ENCODE measurements at places on chromosomes 7 and 10. TPM values are rescaled to one million over a fixed set of nuclear protein-coding genes. Genes with fewer than 3 reads are reported as not detected.

- no peaks in the 10 kb centered on the region for H3K36me3 ChIP-seq
- no peaks in the 10 kb centered on the region for H3K27me3 ChIP-seq
- peaks cover 6% of the 10 kb centered on the region for H3K4me1 ChIP-seq
- H3K4me3 ChIP-seq = no peak overlapping the region
- no peak for DNase-seq
- no peak overlapping the region for H3K27ac ChIP-seq
Measured at GRCh38 chr7:22935269-22935668, 78.7 kb downstream of the HYCC1 start.

DNA sequence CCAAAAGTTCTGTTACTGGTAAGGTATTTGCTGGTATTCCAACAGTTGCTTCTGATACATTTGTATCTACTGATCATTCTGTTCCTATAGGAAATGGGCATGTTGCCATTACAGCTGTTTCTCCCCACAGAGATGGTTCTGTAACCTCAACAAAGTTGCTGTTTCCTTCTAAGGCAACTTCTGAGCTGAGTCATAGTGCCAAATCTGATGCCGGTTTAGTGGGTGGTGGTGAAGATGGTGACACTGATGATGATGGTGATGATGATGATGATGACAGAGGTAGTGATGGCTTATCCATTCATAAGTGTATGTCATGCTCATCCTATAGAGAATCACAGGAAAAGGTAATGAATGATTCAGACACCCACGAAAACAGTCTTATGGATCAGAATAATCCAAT is 131.0 kb downstream of the AASS start:
- no peak overlapping the region for H3K27ac ChIP-seq
- no peaks in the 10 kb centered on the region for H3K36me3 ChIP-seq
- no peaks in the 10 kb centered on the region for H3K27me3 ChIP-seq
- DNase-seq = no peak

DNA sequence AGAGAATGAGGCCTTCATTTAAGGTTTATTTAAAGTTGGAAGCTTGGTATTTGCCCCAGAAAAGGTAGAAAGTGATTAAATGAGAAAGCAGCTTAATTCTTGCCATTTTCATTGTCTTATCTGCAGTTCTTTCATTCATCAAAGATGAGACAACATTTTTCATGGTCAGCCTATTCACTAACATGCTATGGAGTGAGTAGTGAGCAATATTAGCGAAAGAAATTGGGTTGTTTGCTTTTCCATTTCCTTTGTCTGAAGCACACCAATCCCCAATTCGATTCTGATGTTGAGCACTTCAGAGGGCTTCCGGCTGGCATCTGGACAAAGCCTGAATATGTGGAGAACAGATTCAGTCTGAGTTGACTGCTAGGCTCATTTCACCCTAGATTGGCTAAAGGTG is 317.2 kb downstream of the BBS9 start:
- DNase-seq = no peak
- H3K4me1 ChIP-seq = peaks cover 16% of the 10 kb centered on the region
- no peak overlapping the region for H3K4me3 ChIP-seq
- no peak overlapping the region for H3K27ac ChIP-seq

GRCh38 chr10:70504521-70505358 is 26.2 kb downstream of the PALD1 start:
- no peak for DNase-seq
- no peaks in the 10 kb centered on the region for H3K36me3 ChIP-seq

The ARMC3 gene
- not detected for total RNA-seq

The CALML5 gene
- 102 TPM for total RNA-seq

The OPTN gene
- 44.7 TPM for total RNA-seq
